Right hindlimb (tissue), 1 donor: ENCODE measurements at places on chromosomes 3 and 15.

DNA sequence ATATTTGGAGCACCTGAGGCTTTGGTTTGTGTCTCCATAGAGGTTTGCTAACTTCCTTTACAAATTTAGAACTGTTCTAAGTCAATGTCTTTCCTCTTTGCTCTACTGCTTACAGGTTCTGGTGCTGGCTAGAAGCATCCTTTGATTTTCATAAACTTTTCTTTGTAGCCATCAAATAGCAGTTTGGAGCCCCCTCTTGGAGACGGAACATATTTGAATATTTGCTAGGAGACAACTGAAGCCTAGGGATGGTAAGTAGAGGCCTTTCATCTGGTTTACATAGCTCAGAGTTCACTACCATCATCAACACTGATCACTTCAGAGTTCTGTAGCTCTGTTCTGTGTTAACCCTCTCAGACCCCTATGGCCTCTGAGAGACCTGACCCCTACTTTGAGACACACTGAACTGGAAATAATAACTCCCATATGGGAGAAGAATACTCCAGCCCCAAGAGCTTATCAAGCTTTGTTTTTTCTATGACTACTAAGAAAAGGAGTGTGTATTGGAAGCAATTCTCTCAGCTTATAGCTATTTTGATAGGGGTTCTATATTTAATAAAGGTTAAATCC lies 420.4 kb downstream of the EPHA3 start:
- DNase-seq = no peak

DNA sequence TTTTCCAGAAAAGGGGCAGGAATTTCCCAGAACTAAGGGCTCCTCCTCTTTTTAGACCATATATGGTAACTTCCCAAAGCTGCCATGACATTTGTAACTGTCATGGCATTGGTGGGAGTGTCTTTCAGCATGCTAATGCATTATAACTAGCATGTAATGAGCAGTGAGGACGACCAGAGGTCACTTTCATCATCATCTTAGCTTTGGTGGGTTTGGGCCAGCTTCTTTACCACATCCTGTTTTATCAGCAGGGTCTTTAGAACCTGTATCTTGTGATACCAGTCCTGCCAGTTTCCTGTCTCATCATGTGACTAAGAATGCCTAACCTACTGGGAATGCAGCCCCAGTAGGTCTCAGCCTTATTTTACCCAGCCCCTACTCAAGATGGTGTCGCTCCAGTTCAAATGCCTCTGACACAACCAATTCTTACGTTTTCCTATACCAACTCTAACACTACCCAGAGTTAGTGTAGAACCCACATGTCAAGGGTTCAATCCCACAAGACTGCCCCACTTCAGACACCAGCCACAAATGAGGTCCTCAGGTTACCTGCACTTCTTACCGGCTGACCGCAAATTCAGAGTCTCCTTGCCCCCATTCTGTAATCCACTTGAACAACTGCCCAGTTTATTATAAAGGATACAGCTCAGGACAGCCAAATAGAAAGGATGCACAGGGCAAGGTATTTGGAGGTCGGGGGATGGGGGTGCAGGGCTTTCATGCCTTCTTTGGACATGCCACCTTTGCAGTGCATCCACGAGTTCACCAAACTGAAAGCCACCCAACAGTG lies 17.7 kb downstream of the FOXB1 start:
- DNase-seq = no peak

- DNase-seq = no peak
Observed at GRCh38 chr3:5260992-5261501, 73.5 kb downstream of the EDEM1 start.

DNA sequence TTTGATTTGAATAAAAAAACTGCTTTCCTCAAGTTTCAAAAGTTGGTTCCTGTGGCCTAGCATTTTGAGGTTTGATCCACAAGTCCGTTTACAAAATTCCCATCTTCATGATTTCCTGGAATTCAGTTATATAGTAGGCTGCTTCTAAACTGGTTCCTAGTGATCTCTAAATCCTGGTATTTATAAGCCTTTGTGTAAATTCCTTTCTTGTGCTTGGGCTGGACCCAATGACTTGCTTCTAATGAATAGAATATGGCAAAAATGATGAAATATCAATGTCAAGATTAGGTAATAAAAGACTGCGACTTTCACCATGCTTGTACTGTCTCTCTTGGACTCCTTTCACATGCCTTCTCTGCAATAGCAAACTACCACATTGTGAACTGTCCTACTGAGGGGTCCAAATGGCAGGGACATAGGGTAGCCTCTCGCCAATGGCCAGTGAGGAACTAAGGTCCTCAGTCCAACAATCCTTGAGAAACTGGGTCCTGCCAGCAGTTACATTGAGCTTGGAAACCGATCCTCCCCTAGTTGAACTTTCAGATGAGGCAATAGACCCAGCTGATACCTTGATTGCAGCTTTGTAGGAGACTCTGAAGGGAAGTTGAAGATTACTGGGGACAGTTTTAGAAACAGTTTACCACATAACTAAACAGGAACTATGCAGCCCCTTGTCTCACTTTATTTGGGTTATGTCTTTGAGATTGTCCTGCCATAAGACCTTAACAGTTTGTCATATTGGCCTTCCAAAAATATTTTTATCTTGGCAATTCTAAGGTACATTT lies 303.9 kb upstream of the TBC1D5 start:
- no peak for DNase-seq

- DNase-seq = no peak
Observed at GRCh38 chr3:17894434-17895060, 152.1 kb upstream of the TBC1D5 start.

- DNase-seq = no peak
Observed at GRCh38 chr3:30526031-30526430, 80.4 kb upstream of the TGFBR2 start.

- DNase-seq = no peak
Observed at GRCh38 chr3:61627768-61628185, 66.4 kb downstream of the PTPRG start.

DNA sequence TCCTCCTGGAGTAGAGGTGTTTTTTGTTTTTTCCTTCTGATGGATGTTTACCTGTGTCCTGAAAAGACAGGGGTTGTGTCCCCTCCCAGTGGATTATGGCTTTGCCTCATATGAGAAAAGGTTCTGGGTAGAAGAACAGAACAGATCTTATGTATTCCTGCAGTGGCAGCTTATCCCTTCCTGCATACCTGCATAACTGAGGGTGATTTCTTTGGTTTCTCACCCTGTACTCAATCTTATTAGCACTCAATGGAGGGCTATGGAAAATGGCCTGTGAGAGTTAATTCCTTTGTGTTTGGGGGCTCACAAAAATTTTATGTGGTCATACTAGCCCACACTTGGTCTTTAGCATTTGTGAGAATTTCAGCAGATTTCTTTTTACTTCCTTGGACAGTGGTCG lies 482.0 kb upstream of the ONECUT1 start:
- DNase-seq = no peak

DNA sequence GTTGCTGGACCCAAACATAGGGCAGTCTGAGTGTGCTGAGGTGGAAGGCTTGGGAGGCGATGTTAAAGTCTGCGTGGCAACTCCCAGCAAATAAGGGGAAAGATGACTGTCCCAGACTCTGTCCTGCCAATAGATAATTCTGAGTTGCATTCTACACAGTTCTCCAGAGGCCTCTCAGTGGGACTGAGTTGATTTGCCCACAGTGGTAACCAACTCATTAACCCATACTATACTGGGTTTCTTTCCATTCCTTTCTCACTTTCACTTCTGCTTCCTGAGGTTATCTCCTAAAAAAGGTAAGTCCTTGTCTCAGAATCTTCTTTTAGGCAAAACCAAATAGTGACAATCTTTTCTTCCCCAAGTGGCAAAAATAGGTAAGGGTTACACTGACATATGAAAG lies 549.9 kb upstream of the DPPA4 start:
- DNase-seq = no peak

GRCh38 chr15:69719527-69720240 lies 267.1 kb downstream of the RPLP1 start:
- no peak for DNase-seq
